Lung microvascular endothelial cell (primary cell): ENCODE measurements at places on chromosomes 6 and 20. TPM values are rescaled to one million over a fixed set of nuclear protein-coding genes. Genes with fewer than 3 reads are reported as not detected.

DNA sequence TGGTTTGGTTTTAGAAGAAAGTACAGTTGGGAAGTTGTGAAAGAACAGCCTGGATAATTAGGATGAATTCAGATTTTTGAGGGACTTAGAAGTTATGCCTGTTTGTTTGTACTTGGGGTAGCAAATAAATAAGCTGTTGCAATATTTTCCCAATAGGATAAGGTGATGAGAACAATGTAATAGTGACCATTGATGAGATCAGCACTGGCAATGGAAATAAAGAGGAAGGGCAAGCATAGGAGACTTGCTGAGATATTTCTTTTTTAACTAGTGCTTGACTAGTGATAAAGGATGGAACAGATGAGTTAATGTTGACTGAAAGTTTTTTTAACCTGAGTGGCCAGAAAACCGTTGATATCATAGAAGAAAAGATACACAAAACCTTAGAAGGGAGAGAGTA, 498.8 kb downstream of the CDKAL1 start:
- no peak for DNase-seq

DNA sequence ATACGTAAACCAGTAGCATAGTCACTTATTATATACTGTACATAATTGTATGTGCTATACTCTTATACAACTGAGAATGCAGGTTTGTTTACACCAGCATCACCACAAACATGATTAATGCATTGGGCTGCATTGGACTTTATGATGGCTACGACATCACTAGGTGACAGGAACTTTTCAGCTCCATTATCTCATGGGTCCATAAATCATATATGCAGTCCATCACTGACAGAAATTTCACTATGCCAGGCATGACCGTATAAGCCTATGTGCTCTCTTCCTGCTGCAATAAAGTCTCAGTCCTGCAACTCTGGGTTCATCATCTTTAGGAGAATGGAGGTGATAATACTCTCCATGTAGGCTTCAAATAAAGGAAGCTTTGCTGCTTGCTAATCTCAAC, 45.4 kb downstream of the ALDH5A1 start:
- DNase-seq, result no peak

The MYT1 gene
- under 0.01 TPM in 1 of 2 replicates, not detected in the other for total RNA-seq

DNA sequence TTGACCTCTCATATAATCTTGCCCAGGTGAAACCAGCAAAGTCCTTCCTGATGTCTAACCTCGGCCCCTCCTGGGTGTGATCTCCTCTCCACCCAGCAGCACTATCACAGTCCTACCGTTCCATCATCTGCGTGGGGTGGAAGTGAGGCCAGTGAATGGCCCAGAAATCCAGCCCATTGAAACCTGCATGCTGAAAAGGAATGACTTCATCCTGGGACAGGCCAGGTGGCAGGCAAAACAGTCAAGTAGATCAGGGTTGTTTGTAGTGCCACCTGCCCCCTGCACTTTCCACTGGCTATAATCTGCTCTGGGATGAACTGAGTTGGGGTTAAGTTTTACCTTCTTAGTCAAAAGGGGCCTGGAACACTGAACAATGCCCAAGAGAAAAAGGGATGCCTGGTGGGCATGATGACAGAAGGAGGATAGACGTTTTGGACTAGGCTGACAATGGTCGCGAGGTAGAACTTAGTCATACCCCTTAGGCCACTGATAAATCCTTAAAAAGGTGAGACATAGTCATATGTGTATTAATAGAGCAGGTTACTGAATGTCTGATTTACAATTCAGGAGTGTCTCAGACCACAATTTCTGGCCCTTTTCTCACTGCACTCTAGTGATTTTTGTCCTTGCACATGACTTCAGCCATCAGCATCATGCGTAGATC, 8.1 kb upstream of the HSP90AB1 start:
- no peak for DNase-seq

DNA sequence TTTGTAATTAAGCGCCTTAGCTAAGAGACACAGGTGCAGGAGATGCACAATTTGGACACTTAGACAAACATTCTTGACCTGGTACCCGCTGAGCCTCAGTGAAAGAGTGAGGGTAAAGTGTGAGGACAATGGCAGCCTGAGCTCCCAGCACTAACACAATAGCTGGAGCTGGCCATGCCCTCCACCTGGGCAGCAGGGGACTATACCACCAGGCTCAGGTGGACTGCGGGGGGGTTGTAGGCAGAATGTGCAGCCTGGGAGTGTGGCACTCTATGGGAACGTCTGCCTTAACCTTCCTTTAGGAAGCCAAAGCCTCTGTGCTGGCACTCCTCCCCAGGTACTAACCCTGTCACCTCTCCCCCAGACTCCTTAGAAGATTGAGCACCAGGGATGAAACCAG, 23.6 kb downstream of the PRKN start:
- no peak for DNase-seq

GRCh38 chr20:42686057-42686456, 503.6 kb downstream of the PTPRT start:
- no peak for DNase-seq
